Suppressor macrophage treated with lipopolysaccharide for 4 hours (primary cell): ENCODE measurements at places on chromosomes 12 and 14.

- DNase-seq: no peak
These were observed 121.1 kb downstream of the TGFB3 start for GRCh38 chr14:75860561-75861160.

- DNase-seq: no peak
These were observed 55.1 kb upstream of the PIK3C2G start for GRCh38 chr12:18206198-18206597.

DNA sequence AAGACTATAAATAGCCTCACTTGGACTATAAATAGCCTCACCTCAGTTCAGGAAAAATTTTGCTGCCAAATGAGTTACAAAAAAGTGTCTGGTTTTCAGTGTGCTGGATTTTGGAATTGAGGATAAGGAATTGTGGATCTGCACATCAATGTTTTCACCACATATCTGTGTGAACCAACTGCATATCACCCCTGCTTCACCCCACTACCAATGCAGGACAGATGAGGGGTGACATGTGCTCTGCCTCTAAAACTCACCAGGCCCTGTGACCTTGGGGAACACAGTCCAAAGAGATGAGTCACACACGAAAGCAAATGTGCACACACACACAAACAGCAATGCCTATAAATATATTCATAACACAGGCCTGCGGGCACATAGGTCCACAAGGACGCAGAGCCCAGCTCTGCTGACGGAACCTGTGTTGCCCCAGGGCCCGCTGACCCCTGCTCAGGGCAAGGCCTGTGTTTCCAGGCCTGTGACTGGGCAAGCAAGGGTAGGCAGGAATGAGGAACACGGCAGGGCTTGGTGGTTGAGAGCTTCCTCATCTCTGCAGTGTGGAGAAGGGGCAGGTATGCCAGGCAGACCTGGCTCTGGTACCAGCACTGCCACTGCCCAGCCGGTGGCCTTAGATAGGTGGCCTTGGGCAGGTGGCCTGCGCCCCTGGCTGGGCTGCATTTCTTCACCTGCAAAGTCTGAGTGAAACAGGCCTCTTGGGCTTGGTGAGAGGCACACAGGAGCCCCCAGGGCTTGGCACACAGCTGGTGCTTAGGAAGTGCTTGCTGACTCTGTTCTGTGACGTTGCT, 82.4 kb downstream of the ARL6IP4 start:
- peak; percentile 70 for DNase-seq

DNA sequence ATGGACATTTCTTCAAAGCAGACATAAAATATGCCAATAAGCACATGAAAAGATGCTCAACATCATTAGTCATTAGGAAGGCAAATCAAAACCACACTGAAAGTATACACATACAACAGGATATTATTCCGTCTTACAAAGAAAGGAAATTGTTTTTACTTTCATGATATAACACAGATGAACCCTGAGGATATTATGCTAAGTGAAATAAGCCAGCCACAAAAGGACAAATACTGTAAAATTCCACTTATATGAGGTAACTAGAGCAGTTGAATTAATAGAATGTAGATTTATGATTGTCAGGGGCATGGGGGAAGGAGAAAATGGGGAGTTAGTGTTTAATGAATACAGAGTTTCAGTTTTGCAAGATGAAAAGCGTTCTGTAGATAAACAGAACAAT, 4.2 kb downstream of the ACYP1 start:
- no peak for DNase-seq

- no peak for DNase-seq
These were observed 1369.9 kb upstream of the TMEM132C start for GRCh38 chr12:126897102-126897501.

DNA sequence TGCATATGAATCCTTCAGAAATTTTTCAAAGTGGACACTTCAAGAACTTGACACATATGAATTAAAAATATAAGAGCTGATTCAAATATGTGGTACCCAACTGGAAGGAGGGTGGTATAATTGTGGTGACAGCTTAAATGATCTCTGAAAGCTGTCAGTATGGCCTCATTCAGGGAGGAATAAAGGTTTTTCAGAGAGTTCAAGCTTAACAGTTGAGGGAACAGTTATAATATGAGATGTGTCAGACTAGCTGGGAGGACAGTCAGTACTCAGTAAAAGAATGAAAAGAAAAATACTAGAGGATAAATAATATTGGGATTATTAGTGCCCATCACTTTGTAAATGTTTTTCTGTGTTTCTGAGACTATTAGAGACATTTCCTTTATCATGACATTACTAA, 277.5 kb downstream of the RASSF9 start:
- no peak for DNase-seq

GRCh38 chr14:90722590-90722989, 93.6 kb downstream of the TTC7B start:
- DNase-seq: no peak

- no peak for DNase-seq
These were observed 980.5 kb downstream of the TMEM121 start for GRCh38 chr14:106506881-106507305.

DNA sequence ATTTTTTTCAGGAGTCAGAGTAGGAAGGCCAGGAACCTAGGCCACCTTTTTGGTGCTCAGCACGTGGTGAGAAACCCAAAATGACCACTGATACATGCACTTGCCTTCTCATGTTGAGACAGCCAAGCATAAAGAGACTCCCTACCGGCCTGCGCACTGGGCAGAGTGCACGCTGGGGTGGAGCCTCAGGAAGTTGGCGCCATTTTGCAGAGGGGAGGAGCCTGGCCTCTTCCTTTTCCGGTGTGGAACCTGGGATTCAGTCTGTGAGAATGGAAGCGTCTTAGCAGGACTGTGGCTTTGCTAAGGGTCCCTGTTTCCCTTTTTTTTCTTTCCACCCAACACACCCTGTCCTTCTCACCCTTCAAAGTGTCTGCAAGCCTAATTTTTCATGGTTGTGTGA, 62.9 kb upstream of the RTRAF start:
- DNase-seq: no peak

GRCh38 chr12:72209086-72209485, 63.1 kb upstream of the TRHDE start:
- no peak for DNase-seq

DNA sequence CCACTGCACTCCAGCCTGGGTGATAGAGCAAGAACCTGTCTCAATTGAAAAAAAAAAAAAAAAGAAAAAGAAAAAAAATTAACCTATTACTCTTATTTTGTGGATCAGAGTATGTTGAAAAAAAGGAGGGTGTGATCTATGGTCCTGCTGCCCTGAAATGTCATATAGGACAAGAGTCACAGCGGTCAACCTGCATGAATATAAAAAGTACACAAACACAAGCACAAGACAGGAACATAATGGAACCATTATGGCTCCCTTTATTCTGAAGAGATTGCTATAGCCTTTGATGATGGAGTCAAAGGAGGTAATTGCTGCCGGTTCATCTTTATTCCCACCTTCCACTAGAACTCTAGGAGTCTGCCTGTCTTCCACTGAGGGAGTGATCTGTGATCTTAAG, 96.9 kb downstream of the NTN4 start:
- DNase-seq: no peak

DNA sequence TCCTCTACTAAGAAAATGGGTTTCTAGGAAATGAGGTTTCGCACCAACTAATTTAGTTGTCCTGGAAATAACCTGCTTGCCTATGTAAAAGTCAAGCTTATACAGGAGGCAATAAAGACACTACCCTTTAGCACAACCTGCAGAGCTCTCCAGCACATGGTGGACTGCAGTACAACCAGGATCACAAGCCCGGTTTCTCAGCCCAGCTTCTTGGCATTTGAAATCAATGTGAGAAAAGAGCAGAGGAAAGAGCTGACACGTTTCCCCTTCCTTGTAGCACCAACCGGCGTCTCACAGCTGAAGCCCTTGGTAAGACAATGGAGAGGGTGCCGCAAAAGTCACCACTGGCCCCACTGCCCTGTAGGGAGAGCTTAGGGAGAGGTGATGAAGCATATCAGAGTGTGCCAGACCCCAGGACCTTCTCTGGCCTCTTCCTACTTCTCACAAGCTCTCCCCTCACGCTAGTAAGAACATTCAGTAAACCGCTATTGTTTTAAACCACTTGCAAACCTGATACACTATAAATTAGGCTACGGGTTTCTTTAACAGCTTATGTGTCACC, 8.6 kb downstream of the SPTLC2 start:
- DNase-seq: peak; percentile 13

DNA sequence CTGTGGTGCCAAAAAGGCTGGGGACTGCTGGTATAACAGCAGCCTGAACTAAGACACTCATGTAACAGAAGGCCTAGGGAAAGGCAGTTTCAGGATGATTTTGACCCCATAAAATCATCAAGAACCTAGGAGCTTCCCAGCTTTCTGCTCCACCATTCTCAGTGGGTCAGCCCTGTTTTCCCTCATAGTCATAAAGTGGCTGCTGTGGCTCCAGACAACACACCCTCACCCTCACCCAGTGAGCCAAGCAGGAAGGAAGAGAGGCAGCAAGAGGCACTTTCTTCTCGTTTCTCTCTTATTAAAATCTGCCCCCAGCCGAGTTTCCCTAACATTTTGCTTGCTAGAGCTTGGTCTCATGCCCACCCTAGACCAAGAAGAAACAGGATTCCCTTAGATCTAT, 131.8 kb downstream of the SCARB1 start:
- no peak for DNase-seq

GRCh38 chr14:103329401-103330347, 4.4 kb upstream of the EIF5 start:
- peak; percentile 86 for DNase-seq

DNA sequence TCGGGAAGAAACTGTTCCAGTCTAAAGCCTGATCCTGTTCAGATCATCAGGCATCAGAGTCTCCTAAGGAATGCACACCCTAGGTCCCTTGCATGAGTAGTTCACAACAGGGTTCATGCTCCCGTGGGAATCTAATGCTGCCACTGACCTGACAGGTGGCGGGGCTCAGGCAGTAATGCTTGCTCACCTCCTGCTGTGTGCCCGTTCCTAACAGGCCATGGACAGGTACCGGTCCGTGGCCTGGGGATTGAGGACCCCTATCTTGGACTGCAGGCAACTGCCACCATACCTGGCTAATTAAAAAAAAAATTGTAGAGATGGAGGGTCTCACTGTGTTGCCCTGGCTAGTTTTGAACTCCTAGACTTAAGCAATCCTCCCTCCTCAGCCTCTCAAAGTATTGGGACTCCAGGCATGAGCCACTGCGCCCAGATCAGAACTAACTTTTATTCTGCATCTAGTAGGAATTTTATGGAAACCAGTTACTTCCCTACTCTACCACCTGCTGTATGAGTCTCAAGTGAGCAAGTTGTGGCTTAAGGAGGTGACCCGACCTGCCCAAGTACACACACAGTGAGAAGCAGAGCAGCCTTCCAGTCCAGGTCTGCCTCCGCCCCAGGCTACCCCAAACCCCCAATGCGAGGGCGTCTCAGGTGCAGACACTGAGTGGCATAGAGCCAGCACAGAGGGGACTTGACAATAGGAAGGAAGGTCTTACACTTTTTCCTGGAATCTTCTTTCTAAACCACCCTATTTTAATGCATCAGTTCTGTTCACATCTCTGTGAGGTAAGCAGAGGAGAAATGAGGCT, 2.5 kb upstream of the PAPLN start:
- no peak for DNase-seq

DNA sequence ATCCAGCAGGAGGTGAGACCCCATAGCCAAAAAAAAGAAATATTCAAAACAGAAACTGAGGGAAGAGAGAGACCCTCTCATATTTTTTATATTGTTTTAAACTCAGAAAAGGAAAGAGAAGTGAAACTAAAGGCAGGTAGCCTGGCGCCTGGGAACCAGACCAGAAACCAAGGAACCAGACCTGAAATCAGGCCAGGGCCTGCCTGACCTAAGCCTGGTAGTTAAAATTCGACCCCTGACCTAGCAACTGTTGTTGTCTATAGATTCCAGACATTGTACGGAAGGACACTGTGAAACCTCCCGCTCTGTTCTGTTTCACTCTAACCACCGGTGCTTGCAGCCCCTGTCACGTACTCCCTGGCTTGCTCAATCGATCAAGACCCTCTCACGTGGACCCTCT, 38.5 kb upstream of the CD163 start:
- peak; percentile 10 for DNase-seq

DNA sequence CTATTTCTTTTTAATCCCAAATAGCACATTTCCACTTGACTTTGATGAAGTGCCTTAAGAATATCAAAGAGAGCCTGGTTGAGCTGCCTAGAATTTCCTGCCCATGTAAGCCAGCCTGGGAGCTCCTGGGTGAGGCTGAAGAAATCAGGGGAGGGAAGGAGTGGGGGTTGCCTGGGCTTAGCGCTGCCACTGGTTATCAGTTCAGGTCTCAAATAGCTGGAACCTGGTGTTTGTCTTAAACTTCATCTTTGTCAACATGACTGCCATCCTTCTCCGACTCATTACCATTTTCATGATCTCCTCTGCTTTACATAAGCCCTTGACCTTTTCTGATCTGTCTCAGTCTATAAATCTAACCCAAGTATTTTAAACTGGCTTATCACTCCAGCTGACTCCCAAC, 151.5 kb downstream of the TTC8 start:
- no peak for DNase-seq

- no peak for DNase-seq
These were observed 75.9 kb downstream of the IFT81 start for GRCh38 chr12:110200124-110200417.

- no peak for DNase-seq
These were observed 5.7 kb upstream of the CHGA start for GRCh38 chr14:92917041-92917940.

DNA sequence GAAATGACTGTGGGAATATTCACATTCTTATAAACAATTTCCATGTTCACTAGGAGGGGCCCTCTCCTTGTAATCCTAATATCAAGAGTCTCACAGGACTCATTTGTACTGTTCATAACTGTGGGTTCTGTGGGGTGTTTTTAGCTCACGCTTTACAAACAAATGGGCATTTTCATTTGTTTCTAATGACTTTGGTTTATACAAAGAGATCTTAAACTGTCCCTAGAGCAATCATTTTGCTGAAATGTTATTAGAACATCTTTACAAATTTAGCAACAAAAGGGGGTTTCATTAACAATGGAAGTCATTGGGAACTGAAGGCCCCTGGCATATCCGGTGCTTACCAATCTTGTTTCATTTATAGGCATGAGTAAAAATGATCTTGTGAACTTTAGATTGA, 370.5 kb downstream of the TRHDE start:
- DNase-seq: no peak

DNA sequence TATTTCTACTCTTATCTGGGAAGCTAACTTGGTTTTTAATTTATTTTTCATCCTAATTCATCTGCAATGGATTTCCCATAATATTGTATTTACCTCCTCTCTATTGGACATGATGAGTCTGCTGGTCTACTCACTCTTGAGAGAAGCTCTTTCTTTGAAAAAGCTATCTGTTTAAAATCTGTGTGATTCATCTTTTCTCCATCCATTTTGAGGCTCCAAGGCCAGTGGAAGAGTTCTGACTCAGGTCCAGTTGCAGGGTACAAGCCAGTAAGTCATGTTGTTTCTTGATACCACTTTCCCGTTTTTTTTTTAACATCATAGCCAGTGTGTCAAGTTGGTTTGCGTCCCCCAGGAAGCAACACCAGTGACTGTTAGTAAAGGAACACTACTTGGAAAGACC, 160.3 kb upstream of the BMP4 start:
- no peak for DNase-seq

GRCh38 chr12:28558250-28558649, 368.0 kb downstream of the CCDC91 start:
- DNase-seq: no peak

- DNase-seq: no peak
These were observed 71.3 kb downstream of the PDE3A start for GRCh38 chr12:20439626-20440025.
